ENCODE measurements at places on chromosomes 1 and 21.

- no peak for DNase-seq
These were observed 350.6 kb upstream of the NCAM2 start for GRCh38 chr21:20647607-20648006.

- no peak for DNase-seq
These were observed 54.5 kb upstream of the LHX8 start for GRCh38 chr1:75079538-75080290.

DNA sequence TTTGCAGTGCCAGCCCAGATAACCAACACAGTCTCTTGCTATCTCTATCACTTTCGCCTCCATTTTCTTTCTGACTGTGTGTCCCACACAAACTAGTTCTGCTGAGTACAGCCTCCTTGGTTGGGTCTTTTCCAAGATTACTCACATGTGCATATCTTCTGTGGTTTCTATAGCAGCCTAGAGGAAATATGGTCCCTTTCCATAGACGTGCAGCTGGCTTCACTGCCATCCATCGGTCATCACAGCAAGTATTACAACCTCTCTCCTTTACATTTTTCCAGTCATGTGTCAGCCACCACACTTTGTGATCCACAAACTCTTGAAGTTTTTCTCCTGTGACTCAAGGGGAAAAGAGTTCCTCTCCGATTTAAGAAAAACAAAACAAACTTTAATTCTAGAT, 893.4 kb upstream of the ADGRL4 start:
- no peak for DNase-seq

- no peak for DNase-seq
These were observed 9.2 kb downstream of the SLC2A1 start for GRCh38 chr1:42949312-42950115.

All from stimulated activated naive CD4-positive, alpha-beta T cell treated with Interleukin-2 at 50 U/mL for 16 hours (primary cell).